ENCODE measurements at places on chromosomes 2 and 18.
A peak's percentile ranks its signal among the peaks of the same experiment; 100 is the strongest.

DNA sequence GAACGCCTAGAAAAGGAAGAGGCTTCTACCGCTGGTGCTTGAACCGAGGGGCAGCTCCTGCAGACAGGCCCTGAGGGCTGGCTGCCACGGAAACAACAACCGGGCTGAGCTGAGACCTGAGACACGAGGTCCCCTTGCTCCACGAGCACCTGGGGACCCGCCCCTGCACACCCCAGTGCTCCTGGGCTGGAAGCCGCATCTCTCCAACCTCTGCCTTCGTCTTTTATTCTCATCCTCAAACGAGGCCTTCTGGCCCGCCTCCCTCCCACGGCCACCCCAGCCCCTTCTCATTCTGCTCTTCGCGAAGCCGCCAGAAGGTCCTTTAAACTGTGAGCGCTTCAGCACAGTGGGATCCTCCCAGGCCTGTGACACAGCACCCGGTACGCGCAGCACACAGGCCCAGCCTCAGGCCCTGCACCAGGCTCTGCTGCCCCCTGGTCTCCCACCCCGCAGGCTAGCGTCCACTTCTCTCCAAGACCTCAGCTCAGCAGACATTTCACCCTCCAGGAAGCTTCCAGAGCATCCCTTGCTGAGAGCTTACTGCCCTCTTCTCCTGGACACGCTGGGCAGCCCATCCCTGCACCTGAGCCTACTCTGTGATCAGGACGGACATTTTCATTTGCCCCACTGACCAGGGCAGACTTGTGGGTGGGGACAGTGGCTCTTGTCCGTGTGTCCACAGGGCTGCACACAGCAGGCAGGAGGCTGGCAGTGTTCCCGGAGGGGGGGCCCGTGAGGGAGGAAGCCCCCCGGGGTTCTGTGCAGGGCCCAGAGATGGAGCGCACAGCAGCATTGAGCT lies 149.7 kb downstream of the PXDN start:
- no peak for DNase-seq

DNA sequence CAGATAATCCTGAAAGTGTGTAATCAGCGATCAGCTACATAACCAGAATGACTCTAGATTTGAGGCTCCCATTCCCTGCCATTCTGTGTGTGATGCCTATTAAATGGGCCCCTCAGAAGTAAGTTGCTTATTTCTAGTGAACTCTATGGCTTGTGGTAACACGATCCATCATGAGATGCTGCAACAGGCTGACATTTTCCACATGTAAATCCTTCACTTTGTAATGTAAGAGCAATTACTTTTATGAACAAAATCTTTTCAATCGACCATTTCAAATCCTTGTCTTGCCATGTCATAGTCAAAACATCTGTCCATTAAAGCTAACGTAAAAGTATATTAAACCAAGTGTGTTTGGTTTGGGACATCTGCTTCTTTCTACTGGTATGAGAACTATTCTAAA lies 175.9 kb upstream of the ETAA1 start:
- DNase-seq, result no peak

DNA sequence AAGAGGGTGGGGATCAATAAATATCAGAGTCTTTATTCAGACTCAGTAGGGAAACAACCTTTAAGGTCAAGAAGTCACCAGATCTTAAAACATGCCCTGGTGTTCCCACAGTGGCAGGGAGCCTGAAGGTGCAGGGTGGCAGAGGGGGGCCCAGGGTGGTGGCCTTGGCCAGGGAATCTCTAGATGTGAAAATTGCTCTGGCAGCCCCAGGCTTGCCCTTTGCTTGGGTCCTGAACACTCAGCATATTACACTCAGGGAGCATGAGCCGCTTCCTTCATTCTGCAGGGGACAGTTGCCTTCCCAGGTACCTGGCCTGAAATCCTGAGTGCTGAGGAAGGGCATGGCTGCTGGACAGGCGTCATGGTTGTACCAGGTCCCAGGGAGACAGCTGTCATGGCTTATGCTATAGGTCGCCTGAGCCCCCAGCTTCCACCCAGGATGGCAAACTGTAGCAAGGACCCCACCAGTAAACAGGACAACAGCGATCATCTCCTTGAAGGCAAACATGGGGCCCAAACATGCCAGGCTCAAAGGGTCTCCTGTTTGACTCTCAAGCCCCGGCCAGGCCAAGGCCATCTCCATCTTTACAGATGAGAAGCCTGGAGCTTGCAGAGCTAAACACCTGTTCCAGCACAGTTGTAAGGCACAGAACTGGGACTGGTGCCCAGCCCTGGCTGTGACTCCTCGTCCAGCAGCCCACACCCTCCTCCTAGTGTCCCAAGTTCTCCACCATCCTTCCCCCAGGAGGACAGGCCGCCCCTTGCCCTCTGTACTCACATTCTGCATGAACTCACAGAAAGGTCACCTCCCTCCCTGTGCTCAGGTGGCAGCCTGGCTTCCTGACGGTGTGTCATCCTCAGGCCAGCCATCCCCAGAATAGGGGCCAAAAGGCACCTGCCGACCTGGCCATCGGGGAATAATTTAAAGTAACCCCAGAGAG lies 14.6 kb downstream of the ABCG8 start:
- DNase-seq, result no peak

DNA sequence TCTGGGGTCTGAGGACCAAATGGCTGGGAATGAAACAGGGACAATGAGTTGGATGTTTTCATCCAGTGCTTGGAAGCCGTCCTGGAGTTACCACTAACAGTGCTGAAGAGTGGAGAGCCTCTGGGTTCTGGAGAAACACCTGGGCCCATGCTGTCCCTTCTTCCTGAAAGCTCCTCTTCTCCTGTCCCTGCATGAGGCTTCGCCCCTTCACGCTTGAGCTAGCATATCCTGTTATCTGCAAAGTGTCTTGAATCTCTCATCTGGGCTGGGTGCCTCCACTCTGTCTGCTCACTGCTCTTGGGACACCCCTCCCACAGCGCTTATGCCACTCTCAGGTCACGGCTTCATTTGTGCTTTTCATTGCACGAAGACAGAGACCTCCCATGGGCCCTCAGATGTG lies 154.5 kb downstream of the MYCN start:
- DNase-seq, result no peak

GRCh38 chr2:7567646-7568045 lies 650.4 kb downstream of the RNF144A start:
- no peak for DNase-seq

DNA sequence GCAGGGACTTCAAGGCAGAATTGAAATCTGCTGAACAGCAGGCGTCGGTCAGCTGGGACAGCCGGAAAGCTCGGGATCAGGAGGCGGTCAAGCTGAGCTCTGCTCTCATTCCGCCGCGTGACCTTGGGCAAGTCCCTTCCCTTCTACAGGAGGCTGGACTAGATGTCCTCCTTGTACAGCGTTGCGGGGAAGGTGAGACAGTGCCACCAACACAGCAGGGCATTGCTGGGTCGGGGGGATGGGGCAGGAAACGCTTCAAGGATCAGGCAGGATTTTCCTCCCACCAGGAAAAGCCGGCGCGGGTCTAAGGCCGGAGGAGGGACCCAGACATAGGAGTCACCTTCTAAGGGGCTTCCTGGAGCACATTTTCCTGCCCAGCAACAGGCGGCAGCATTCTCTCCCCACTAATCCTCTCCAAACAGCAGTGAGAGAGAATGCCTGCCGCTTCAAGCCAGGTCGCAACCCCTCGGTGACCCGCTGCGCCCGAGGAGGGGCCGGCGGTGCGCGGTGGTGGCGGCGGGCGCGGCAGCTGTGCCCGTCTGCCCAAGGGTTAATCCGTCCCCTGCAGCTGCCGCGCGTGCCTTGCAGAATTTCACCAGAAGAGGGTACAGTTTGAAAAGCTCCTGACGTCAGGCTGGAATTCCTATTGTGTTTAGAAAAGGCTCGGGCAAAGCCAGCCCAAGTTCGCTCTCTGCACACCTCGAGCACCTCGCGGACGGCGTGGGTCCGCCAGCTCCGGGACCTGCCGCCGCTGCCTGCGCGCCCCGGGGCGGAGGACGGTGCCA lies at the start of gene KCNF1:
KCNF1 (plus strand) TSS at position 644 of the 785 bp plus-strand sequence. CDS start 493 bp downstream, outside the sequence.
- no peak for DNase-seq

- DNase-seq, result no peak
These were observed 155.9 kb upstream of the MAP3K20 start for GRCh38 chr2:172919732-172920131.

GRCh38 chr2:56118474-56118873 lies 65.3 kb upstream of the CCDC85A start:
- no peak for DNase-seq

DNA sequence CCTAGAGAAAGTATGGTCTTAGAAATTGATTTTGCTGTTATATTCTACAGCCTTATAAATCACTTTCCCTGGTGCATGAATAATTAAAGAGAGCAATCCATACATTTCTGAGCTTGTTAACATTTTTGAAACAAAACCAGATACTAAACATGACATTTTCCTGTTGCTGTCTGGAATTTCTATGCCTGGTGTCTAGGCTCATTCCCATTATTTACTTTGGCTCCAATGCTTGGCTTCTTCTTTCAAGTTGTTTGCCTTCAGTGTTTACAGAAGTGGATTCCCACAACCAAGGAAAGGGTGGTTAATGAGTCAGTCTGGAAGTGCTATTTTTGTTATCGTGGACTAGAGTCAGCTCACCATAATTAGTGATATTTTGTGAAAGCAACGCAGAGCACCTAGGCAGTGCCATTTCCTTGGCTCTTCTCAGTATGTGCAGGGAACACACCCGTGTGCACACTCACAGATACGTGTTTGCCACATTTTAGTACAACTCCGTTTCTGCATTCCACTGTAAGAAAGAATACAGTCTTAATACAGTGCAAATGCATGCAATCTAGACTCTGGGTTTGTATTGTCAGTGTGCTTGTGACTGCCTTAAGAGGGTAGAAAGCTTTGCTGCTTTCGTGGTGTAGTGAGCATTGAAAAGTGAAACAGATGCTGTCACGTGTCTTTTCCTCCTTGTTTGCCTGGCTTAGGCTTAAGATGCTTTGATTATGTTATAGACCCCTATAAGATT lies 185.0 kb upstream of the RASGRP3 start:
- DNase-seq, result peak; percentile 9

GRCh38 chr2:206158563-206159345 lies 490 bp downstream of the NDUFS1 start:
- DNase-seq, result no peak

DNA sequence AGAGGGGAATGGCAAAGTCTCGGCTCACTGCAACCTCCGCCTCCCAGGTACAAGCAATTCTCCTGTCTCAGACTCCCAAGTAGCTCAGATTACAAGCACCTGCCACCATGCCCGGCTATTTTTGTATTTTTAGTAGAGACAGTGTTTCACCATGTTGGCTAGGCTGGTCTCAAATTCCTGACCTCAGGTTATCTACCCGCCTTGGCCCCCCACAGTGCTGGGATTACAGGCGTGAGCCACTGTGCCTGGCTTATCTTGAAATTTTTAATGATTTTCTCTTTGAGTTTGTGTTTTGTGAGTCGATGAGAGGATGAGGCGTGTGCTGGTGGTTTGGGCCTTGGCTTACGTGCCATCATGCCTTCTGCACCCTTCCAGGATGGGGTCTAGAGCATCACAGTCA lies 101.3 kb upstream of the ST3GAL5 start:
- DNase-seq, result no peak

- DNase-seq, result no peak
These were observed 667.1 kb downstream of the CNTNAP5 start for GRCh38 chr2:124692216-124692615.

GRCh38 chr2:28297531-28297930 lies 95.1 kb upstream of the FOSL2 start:
- no peak for DNase-seq

DNA sequence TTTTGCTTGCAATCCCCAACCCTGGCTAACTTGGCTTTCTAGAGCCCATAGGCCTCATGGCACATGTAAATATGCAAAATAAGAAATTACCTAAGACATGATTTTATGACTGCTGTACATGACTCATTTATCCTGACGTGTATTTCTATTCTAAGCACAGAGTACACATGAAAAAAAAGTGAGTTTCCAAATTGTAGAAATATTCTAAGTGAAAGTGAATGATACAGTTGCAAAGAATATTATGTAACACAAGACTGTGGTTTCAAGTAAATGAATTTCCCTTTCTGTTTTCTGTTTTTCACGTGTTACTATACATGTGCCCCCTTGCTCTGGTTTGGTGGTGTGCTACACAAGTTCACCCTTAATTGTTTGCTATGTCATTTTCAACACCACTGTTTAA lies 162.4 kb downstream of the LRP1B start:
- DNase-seq, result no peak

DNA sequence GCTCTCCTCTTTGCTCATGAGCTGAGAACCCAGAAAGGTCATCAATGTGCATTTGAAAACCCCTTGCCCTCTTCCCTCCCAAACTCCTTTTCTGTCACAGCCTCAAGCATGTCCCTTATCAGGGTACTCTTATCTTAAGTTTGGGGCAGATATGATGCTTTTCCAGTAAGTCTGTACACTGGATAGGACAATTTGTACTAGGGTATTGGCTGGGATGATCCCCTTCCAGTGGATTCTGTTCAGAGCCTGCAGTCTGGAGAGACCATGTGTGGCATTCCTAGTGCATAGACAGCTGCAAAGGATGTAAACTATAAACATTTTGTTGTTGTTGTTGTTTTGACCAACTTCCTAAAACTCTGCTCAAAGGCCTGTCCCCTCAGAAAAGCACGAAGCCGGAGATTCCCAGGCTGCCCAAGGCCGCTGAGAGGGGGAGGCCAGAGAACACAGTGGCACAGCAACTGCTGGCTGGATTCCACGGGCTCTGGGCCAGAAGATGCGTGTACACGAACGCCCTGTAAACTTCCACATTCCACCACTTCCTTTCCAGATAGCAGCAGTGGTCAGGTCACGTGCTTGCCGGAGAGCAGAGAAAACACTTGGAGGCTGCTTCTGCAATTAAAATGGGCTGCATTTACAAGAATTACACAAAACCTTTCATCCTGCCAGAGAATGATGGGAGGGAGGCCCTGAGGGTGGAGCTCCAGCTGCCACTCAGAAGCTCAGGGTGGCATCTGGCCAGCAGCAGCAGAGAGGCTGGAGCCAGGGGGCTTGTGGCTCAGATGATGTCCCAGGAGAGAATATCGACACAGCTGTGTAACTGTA lies 42.1 kb downstream of the BMP10 start:
- peak; percentile 78 for DNase-seq

- DNase-seq, result no peak
These were observed 35.5 kb upstream of the ST6GAL2 start for GRCh38 chr2:106921451-106921850.

- DNase-seq, result no peak
These were observed 44.9 kb downstream of the ANKMY1 start for GRCh38 chr2:240512666-240513535.

GRCh38 chr2:212536817-212537725 lies 1.5 kb downstream of the ERBB4 start:
- DNase-seq, result peak; percentile 6

GRCh38 chr18:73774811-73775509 lies 372.7 kb downstream of the FBXO15 start:
- no peak for DNase-seq

GRCh38 chr2:239012936-239013677 lies 165.2 kb downstream of the TWIST2 start:
- DNase-seq, result no peak

Measured in H54 (cell line).